Metanephros (tissue), 2 donors: ENCODE measurements at places on chromosomes 7 and 10. TPM values are rescaled to one million over a fixed set of nuclear protein-coding genes. Genes with fewer than 3 reads are reported as not detected.

CACNA2D1 gene
- 52.7 TPM for total RNA-seq

KCP gene
- total RNA-seq: 16.2 TPM

POLR2J gene
- total RNA-seq: 22.0 TPM

ANKRD30A gene
- total RNA-seq: not detected

PNLIP gene
- 0.12 TPM for total RNA-seq

ADAM8 gene
- 11.7 TPM for total RNA-seq

C1QL3 gene
- 0.12 TPM for total RNA-seq

LHFPL3 gene
- total RNA-seq: not detected

ITGB1 gene
- 511 TPM for total RNA-seq

HOXA6 gene
- total RNA-seq: 72.5 TPM

CTAGE8 gene
- 1.8 TPM for total RNA-seq

NPFFR1 gene
- 0.06 TPM for total RNA-seq

NRCAM gene
- total RNA-seq: 17.8 TPM

OPN1SW gene
- total RNA-seq: not detected

KLLN gene
- 0.99 TPM for total RNA-seq

KIAA1217 gene
- total RNA-seq: 103 TPM

TEX47 gene
- not detected for total RNA-seq

CFAP70 gene
- total RNA-seq: 5.7 TPM

SYPL1 gene
- 66.5 TPM for total RNA-seq

ASIC3 gene
- 0.76 TPM for total RNA-seq

HABP2 gene
- total RNA-seq: 0.53 TPM

GPR141 gene
- total RNA-seq: 6.4 TPM

AOAH gene
- 11.5 TPM for total RNA-seq

NAT16 gene
- not detected for total RNA-seq

GNAI1 gene
- 101 TPM for total RNA-seq

UCMA gene
- total RNA-seq: not detected

ST8SIA6 gene
- 1.9 TPM for total RNA-seq

C10orf143 gene
- total RNA-seq: 2.1 TPM

ATG9B gene
- total RNA-seq: 0.70 TPM

FAM25G gene
- total RNA-seq: not detected

C10orf105 gene
- total RNA-seq: 0.06 TPM

PLXNA4 gene
- total RNA-seq: 13.7 TPM

ALOX5 gene
- 17.9 TPM for total RNA-seq

SLC26A5 gene
- total RNA-seq: not detected

MAD1L1 gene
- total RNA-seq: 41.0 TPM

AGAP5 gene
- total RNA-seq: 9.9 TPM

ZCWPW1 gene
- 2.0 TPM for total RNA-seq

TMEM270 gene
- not detected for total RNA-seq

C10orf53 gene
- total RNA-seq: not detected

IDI2 gene
- total RNA-seq: not detected

EPO gene
- not detected for total RNA-seq
